ENCODE measurements at places on chromosomes 11 and 22.
A peak's percentile ranks its signal among the peaks of the same experiment; 100 is the strongest.

DNA sequence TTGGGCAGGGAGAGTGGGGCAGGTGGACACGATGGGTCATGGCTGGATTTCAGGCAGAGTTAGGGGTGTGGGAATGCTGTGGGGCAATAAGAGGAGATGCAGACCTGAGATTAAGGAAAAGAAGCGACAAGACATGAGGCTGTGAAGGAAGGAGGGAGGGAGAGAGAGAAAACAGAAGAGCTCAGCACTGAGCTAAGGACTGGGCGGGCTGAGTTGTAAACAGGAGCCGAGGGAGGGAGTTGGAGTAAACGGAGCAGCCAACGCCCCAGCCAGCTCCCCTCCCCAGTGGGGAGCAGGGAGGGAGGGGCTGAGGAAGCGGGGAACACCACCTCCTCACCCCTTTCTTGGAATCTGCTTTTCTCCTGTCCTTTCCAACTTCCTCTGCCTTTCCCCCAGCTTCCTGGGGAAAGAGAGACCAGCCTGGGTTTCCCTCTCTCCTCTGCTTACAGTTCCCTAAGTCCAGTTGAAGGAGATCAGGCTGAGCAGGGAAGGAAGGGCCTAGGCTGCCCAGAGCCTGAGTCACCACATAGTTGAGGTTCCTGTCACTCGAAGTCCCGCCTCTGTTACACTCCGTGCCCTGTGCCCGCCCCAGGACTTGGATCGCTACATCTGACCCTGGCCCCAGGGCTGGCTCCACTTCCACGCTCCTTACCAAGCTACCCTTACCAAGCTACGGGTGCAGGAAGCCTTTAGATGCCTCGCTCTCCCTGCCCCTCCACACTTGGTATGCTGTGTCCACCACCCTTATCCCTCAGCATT, 6.7 kb upstream of the AHNAK start:
- DNase-seq, result no peak

GRCh38 chr11:15291885-15292284, 177.2 kb downstream of the INSC start:
- DNase-seq, result no peak

- DNase-seq, result no peak
These were observed 261.4 kb downstream of the DDX10 start for GRCh38 chr11:108926171-108926840.

- no peak for DNase-seq
These were observed 39.4 kb downstream of the GNB1L start for GRCh38 chr22:19815093-19815822.

DNA sequence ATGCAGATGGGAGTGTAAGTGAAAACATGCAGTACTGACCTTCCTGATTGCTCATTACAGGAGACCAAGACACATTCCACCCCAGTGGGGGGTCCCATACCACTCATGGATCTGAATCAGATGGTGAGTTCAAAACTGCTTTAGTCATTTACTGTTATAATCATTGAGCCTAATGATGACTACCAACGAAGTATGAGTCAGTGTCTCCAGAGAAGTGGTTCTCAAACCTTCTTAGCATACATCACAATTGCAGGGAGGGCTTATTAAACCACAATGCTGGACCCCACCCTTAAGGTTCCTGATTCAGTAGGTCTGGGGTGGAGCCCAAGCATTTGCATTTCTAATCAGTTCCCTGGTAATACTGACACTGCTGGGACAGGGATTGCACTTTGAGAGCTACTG, 75.8 kb downstream of the CD44 start:
- peak; percentile 51 for DNase-seq

- DNase-seq, result no peak
These were observed 881.3 kb downstream of the KCNA4 start for GRCh38 chr11:29135504-29135903.

- no peak for DNase-seq
These were observed 21.4 kb downstream of the XRRA1 start for GRCh38 chr11:74927496-74927895.

- no peak for DNase-seq
These were observed 46.9 kb upstream of the PICALM start for GRCh38 chr11:86115542-86116385.

DNA sequence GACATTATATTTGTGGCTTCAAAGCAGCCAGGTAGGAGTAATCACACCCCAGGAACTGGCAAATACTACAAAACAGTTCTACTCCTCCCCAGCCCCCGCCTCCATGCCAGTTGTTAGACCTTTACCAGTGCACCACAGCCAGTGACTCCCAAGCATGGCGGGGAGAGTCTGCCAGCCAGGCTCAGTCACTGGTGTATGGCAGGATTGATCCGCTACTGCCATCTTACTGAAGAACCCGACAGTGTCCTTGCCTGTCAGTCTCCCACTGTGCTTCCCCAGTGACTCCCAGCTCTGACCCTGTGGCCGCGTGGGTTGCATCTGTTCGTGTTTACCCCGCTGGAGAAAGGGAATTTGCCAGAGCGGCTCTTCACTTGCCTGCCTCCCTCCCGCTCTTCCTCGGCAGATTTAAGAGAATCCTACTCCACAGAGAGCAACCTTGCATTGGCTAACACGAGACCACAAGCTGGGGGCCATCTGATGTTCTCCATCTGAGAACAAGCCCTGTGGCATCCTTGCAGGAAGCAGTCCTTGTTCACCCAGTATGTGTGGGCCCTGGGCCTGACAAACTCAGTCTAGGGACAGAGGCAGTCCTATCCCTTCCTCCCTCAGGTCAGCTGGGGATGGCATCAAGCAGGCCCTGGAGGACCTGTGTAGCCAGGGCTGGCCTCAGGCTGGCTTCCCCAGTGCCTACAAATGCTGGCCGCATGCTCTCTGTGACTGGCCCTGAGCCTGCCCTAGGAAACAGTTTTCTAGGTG, 33.1 kb downstream of the GNAZ start:
- no peak for DNase-seq

DNA sequence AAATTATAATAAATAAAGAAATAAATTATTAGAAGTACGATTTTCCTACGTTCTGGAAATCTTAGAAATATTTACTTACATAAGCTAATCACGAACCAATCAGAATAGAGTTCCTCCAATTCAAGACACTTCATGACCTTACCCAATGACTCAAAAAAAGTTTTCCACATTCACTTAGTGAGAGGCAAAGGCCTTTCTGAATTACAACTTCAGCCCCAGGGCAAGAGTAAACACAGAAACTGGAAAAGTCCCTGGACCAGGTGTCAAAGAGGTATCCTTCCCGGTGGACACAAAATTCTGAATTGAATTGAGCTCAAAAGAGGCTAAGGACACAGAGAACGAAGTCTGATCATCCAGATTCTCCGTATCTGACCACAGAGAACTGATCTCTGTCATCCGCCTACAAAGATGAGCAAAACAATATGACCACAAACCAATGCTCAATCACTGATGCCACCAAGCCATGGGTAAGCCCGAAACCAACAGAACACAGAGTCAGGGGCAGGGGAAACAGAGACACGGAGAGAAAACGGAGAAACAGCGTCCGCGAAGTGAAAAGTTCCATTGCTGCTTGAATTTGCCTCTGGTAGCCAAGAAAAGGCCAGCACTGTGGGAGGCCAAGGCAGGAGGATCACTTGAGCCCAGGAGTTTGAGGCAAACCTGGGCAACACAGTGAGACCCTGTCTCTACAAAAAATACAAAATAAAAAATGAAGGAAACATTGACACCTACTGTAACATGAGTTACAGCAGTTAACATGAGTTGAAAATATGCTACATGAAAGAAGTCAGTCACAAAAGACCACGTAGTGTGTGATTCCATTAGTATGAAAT, 6.8 kb downstream of the BID start:
- peak; percentile 57 for DNase-seq

DNA sequence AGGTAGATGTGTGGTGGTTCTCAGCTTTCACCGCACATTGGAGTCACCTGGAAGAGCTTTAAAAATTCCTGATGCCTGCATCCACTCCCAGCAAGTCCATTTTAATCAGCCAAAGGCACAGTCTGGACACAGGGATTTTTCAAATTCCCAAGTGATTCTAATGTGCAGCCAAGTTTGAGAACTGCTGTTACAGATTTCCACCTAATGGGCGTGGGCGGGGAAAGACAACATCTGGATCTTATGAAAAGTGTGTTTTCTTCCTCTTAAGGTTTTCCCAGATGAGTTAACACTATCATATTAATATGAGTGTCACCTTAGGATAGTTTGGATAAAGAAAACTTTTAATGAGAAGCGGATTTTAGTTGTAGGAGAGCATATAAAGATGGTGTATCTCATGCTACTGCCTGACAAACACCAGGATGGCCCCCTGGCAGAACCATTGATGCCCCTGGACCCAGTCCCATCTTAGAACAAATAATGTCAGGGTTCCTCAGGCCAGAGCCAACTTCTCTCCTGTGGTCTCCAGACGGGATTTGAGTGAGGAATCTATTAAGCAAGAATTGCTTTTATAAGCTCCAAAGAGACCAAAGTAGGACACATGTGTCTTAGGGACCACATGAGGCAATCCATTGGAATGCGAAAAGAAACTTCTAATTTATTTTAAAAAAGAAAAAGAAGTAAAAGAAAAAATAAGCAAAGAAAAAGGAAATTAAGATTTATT, 31.9 kb downstream of the POU2AF1 start:
- DNase-seq, result no peak

DNA sequence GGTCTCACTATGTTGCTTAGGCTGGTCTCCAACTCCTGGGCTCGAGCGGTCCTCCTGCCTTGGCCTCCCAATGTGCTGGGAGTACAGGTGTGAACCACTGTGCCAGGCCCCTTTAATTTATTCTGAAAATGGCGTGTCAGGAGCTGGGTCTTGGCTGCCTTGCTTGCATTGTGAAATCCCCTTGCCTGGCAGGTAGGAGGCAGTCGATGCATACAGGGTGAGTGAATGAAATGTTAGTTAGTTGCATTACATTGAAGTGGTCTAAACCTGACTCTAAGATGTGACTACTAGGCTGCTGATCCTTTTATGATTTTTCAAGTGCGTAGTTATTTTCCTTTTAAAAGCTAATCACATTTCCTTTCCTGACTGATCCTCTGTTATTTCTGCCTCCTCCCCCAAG, 42.9 kb downstream of the PARVB start:
- no peak for DNase-seq

DNA sequence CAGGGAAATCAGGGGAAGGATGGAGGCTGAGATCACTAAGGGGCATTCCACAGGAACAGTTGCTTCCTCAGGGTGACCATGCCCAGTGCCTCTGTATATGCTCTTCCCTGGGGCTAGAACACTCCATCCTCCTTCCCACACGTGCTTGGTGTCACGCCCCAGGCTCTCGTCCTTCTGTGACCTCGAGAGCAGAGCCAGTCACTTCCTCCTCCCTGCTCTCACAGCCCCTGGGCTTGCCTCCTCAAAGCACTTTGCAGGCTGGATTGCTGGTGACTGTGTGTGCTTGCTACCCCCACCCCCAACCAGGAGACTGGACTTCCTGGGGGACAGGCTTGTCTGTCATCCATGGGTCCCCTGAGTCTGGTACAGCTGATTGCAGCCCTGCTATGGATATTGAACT, 56.5 kb upstream of the AMPD3 start:
- DNase-seq, result no peak

DNA sequence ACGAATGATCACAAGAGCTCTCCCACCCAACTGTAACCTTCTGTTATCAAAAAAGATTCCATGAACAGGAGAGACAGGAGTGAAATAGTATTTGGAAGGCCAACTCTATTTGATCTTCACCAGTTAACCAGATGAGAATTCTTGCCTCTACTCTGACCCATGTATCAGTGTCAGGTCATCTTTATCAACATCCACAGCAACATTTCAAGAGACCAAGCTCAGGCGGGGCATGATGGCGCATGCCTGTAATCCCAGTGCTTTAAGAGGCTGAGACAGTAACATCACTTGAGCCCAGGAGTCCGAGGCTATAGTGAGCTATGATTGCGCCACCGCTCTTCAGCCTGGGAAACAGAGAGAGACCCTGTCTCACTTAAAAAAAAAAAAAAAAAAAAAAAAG, 62.3 kb downstream of the GAB2 start:
- DNase-seq, result no peak

GRCh38 chr11:45161252-45162063, 15.0 kb downstream of the PRDM11 start:
- DNase-seq, result no peak

- no peak for DNase-seq
These were observed 1460.5 kb downstream of the TBC1D22A start for GRCh38 chr22:48222742-48223487.

DNA sequence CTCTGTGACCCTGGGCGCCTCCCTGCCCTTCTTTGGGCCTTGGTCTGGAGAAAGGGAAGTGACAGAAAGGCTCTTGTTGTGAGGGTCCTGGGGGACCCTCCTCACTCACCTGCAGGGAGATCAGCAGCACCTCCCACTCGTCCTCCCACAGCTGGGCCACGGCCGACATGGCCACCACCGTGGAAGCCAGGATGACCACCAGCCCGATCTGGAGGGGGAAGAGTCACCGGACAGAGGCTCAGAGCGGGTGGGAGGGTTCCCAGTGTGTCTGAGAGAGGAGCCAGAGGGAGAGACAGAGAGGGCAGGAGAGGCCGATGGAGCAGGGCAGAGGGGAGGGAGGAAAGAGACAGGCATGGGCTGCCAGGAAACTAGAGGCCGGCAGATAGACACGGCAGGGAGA, 16.8 kb upstream of the KLHL35 start:
- no peak for DNase-seq

DNA sequence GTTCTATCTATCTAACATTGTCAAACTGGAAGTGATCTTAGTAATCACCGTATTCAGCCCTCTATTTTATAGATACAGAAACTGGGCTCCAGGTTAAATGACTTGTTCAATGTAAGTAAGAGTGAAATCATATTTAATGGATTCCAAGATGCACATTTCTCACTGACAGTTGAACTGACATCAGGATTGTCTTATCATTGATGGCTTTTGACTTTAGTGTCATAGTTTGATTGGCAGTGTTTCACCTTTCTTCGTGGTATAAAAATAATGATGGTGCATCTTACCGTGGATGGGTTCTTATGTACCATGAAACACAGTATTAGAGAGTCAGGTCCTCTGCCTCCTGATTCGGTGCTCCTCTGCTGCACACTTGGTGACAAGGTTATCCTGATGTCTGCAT, 123.1 kb downstream of the NCAM1 start:
- DNase-seq, result no peak

DNA sequence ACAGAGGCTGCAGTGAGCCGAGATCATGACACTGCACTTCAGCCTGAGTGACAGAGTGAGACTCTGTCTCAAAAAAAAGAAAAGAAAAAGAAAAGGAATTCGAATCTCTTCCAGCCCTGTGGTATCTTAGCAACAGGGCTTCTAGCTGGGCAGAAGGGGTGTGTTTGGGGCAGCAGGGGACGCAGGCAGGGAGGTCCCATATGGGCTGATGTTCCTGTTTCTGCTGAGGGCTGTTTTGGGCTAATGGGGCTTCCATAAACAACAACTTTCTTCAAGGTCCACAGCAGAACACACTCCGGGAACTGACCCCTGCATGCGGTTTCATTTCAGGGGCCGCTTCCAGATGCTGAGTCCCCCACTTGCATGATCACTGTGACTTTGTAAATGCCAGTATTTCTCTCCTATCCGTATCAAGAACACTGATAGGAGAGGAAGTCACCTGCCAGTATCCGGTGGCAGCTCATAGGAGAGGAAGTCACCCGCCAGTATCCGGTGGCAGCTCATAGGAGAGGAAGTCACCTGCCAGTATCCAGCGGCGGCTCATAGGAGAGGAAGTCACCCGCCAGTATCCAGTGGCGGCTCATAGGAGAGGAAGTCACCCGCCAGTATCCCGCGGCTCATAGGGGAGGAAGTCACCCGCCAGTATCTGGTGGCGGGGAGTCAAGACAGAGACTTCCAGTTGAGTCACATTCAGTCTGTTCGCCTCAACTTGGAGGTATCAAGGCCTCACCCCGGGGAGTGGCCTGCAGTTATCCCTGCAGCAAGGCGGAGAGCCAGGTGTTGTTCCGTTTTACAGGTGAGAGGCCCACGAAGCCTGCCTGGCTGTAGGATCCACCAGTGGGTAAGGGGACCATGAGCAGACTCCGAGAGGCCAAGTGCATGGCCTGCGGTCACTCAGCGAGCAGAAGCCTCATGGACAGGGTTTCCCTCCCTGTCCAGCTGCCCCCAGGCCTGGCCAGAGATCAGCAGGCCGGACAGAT, 8.3 kb upstream of the FGF19 start:
- DNase-seq, result peak; percentile 16
